T-helper 2 cell (primary cell): ENCODE measurements at places on chromosomes 5 and 9.

DNA sequence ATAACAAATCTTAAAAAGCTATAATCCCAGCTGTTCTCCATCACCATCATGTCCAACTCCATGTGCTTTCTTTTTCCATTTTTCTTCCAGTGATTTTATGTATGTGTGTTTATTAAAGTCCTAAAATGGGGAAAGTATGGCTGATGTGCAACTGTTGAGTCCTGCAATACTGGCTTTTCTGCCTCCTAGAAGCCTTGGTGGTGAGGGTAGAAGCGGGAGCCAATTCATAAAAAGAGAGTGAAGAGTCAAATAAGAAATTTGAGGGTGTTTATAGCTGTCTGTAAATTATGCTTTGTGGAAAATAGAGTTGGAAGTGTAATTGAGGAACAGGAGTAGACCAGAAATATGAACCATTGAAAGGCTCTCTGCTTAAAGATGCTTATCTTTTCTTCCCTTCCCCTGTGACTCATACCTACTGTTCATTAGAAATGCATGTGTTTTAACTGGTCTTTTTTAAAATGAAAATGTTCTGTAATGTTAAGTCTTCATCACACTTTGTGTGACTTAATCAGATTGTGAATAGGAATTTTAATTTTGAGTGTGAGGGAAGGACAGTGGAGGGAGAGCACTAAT is 80.1 kb downstream of the ZCCHC7 start:
- no peak for DNase-seq

- DNase-seq, result peak; percentile 72
These were observed 14.1 kb downstream of the SEMA4D start for GRCh38 chr9:89483592-89484474.

DNA sequence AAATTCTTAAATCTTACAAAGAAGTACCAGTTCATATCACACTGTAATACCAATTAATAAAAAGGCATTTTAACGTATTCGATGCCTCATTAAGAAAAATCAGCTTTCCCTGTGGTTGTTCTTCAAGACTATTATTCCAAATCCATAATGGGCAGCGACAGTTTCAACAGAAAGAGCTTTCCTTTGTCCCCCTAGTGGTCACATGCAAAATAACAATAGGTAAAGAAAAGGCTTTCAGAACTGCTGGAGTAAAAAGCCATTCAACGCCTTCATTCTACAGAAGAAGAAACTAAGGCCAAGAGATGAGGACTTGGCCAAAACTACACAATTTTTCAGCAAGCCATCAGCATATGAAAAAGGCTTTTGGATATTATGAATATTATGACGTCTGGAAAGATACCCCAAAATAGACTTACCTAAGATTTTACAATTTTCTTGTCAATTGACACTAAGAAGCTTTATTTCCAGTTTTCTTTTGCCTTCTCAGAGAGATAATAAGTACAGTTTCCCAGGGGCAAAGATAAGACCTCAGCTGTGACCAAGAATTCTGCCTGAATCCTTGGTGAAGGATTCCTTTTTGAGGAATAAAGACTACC is 6.7 kb upstream of the CDH6 start:
- DNase-seq, result no peak

GRCh38 chr9:26369093-26369492 is 523.5 kb downstream of the CAAP1 start:
- no peak for DNase-seq

- peak; percentile 88 for DNase-seq
These were observed 24.5 kb upstream of the SEMA4D start for GRCh38 chr9:89522261-89522958.

DNA sequence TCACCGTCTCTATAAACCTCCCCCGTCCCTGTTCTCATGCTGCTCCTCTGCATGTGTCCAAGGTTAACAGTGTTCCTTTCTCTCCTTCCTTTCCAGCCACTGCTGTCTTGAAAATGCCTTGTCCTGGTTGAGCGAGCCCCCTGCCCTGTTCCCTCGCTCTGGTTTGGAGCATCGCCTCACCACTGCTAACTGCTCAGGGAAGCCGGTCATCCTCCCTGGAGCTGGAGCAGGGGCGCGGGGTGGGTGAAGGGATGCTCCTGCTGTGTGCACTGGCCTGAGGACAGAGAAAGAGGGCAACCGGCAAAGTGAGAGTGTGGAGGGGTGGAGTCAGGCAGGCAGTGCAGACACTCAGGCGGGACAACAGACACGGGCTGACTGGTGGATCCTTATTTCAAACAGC is 19.4 kb downstream of the UBE2QL1 start:
- DNase-seq, result no peak

DNA sequence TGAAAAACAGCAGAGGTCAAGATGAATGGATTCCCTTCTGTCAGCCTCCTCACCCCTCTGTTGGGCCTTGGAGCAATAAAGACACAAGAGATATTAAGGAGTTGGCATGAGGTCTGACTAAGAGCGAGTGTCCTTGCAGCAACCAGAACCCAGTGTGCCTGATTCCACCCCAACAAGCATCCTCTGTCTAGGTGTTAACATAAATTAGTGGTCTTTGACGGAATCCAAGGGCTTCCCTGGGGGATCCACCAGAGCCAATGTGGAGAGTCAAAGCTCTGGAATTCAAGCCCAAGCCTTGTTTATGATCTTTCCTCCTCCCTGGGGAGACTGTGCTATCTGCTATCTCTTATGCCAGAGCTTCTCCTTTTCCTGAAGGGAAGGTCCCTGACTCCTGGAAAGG is 128.1 kb upstream of the SMIM23 start:
- DNase-seq, result no peak

- no peak for DNase-seq
These were observed 6.7 kb upstream of the TMEM252 start for GRCh38 chr9:68547417-68547816.

- DNase-seq, result no peak
These were observed 940.7 kb downstream of the CDH18 start for GRCh38 chr5:19047277-19047676.

- no peak for DNase-seq
These were observed 2.9 kb downstream of the BARX1 start for GRCh38 chr9:93952119-93952783.

DNA sequence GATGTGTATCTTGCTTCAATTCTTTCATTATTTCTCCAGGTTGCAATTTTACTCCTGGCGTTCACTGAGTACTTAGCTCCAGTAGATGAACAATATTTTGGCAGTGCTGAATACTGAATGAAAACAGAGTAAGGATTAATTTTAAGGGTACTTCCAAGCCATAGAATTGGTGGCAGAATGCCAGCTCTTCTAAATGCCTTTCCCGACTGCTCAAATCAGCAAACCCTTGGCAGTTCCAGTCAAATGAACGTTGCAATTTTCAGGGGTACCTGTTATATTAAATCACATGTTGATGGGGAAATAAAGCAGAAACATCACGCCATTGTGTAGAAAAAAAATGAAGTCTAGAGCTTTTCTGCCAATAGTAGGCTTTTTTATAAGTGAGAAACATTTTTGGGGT is 282.4 kb upstream of the RPS23 start:
- DNase-seq, result no peak

DNA sequence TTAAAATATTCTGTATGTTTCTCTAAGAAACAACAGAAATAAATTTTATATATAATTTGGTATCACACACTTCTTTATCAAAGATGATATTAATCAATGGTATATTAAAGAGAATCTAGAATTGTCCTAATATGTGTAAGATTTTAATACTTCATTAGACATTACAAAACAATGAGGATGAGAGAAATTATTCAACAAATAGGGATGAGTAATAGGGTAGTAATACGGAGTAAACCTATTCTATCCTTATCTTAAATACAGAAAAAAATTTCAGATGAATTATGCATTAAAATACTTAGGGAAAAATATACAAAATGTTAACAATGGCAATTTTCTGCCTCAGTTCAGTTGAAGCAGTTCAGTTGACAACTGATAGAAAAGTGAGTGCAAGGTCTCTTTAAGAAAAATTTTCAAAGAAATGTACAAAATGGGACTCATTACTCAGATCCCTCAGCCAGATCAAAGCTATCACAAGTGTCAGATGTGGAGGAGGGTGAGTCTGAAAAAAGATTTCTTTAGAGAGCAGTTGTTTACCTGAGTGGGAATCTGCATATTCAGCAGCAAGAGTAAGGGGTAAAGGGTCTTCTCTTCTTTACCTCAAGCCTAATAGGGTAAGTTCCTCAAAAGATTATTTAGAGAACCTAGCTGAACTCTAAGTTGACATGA is 56.7 kb upstream of the GCNT4 start:
- no peak for DNase-seq

DNA sequence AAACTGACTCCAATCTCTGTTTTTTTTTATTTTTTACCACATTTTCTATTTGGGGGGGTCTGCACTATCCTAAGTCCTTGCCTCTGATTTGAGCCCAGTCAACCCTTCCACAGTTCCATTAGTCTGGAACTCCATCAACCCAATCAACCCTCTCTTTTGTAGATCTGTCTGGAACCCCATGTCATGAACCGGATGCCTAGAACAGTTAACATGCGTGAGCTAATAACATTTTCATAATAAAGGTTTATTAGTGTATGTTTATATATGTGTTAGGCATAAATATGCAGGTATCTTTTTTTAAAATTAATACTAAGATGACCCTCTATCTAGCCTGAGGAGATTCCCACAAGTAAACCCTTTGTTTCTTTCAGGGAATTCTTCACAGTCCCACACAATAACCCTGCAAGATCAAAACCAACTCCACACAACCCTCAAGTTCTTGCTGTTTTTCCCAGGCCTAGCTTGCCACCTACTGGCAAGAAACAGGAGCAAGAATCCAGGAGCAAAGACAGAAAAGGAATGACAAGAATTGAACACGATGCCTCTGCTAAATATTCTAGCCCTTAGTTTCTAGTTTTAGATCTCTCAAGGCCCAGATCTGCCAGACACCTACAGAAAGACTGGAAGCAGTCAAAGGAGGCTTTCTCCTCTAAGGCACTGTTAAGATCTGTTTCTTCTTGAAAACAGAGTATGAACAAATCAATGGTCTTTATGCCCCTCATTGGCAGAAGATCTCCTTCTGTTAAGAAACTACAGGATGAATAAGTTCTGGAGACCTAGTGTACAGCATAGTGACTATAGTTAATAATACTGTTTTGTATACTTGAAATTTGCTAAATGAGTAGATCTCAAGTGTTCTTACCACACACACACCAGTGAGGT is 100.4 kb downstream of the TRIM36 start:
- no peak for DNase-seq

DNA sequence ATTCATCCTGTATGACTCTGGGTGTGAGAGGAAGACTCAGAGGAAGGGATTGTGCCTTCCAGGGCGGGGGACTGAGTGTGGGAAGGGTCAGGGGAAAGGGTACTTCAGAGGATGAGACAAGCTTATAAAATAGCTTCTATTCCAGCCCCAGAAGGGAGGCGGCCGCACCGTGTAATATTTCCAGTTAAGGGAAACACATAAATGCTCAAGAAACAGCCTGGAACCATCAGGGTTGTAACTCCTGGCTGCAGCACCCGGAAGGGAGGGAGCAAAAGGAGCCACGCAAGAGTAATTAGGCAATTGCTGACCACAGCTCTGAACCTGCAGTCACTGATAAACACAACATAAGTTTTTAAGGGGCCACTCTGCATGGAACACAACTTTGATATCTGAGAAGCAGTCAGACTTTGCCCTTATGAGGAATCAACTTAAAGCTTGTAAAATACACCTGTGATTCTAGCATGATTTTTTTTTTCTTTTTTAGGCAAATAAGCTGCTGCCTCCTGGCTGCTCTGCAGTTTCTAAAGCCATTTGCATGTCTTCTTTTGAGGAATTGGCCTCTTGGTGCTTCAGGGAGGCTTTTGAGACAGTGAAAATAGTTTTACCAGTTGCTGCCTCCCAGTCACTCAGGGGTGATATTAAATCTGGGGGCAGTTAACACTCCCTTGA is 382.7 kb downstream of the ENC1 start:
- DNase-seq, result no peak

GRCh38 chr5:17259630-17260257 is 42.3 kb downstream of the BASP1 start:
- DNase-seq, result no peak

GRCh38 chr5:473551-474192 is 30.7 kb downstream of the EXOC3 start:
- DNase-seq, result peak; percentile 44

DNA sequence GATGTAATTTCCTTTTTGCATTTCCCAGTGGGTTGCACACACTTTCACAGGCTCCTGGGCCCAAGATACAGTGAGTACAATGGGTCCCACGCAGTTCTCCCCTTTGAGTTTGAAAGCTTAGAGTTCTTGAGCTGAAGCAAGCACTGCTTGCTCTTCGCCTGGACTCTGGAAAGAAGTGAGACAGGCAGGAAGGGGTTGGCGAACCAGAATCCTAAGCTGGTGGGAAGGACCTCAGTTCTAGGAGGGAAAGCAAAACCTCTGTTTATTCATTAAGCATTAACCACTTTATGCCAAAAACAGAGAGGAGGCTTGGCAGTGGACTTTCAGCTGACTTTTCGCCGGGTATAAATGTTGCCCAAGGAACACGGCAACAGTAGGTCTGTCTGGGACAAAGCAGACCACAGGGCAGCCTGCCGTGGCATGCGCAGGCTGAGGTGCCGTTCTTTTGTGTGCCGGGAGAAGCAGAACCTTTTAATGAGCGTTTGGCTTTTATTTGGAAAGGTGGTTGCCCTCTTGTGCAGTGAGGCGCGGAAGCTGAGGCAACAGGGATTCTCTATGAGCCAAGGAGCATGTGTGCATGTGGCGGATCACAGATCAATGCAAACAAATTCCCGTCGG is 239.9 kb upstream of the PANK3 start:
- no peak for DNase-seq
